Activated naive CD4-positive, alpha-beta T cell treated with anti-CD3 and anti-CD28 coated beads, Interleukin-2, amount 50 U/mL, for 16 hours (primary cell): ENCODE measurements at places on chromosomes 16 and 17.

DNA sequence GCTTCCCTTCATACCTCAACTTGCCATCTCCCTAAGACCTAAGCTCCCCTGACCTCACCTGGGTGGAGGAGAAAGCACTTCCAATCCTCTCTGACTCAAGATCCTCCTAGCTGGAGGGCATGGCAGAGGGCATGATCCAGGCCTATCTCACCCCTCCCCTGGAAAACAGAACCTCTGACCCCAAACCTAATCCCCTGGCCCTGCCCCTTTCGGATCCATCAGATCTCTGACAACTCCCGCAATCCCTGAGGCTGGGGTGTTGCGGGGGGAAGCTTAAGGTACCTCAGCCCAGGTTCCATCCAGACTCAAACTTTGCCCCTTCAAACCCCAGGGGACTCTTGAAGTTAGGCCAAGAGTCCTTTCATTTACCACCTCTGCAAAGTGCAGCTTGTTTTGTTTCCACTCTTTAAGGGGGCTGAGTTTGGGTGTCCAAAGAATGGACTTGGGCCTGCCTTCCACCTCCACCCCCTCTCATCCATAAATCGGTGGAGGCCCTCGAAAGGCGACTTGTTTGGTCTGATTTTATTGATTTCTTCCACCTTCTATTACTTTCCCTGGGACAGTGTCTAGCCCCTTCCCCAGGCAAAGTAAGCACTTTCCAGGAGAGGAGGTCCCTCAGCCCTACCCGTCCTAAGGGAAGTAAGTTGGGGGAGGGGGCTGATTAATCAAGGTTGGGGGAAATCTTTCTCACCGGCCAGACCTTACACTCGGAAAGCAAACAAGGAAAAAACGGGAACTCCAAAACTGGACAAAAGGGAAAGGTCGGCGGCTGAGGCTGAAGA, 2.6 kb downstream of the EPOP start:
- no peak for DNase-seq

DNA sequence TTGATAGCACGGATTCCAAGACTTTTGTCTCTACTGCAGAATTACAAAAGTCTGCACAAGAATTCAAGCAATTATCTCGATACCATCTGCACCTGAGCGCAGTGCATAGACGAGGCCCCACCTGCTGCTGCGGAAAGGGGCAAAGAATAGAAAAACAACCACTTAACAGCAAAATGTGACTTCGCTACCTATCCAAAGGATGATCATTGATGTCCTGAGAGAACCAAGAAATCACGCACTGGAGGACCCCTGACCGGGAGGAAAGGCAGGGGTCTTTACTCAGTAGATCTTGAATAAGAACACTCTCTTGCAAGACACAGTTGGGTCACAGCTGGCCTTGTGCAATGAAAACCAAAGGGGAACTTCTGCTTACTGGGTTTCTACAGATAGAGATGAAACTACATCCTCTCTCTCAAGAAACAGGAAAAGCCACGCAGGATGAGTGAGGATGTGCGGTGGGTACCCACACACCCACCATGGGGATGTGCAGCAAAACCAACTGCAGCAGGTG, 147.4 kb upstream of the RPH3AL start:
- DNase-seq, result no peak

DNA sequence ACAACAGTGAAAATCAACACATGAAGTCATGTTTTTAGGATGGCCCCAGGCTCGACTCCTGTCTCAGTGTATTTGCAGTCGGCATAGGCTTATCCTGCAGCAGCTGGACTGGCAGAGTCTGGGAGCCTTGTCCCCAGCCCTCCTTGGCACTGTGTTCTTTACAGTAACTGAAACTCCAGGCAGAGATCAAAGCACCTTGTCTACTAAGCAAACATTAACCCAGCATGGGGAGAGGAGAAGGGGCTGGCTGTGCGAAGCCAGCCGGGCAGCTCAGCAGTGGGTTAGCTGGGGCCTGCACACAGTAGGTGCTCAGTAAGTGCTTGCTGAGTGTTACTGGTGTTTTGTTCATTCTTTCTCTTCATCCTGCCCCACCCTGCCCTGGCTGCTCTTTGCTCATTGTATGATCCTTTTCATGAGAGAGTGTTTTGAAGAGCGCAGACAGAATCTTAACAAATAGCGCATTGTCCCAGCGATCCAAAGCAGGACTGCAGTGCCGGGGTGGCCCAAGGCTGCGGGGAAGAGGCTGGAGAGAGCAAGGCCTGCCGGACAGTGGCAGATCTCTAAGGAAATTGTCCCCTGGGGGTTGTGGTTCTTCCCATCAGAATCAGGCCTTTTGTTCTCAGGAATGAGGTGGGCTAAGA, 23.5 kb upstream of the ITGB4 start:
- no peak for DNase-seq

DNA sequence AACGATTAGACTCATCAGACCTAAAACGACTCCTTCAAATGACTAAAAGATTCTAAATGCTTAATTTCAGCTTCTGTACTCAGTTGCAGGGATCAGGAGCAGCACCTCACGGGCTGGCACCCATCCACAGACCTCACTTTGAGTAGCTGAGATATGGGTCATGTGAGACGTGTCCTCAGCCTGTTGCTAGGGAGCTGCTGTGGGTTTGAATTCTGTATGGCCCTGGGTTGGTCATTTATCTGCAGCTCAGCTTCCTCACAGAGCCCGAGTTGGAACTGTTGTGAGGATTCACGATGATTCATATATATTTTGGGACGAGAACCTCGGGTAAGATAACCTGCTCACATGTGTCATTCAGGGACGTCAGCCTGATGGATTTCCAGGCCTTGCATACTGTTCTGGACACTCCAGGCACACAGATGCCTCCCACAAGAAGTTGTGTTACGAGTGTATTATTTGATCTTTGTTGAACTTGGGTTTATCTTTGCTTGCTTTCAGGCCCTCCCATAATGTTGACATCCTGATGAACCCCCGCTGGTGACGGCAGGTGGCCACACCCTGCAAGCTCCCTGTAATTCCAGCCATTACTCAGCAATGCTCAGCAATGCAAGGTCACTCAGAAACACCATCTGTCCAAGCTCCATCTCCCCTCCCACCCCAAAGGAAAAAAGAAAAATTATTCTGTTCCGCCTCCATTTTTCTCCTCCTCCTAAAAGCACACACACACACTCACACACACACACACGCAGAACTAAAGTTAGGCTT, 137.6 kb downstream of the RBFOX3 start:
- no peak for DNase-seq

DNA sequence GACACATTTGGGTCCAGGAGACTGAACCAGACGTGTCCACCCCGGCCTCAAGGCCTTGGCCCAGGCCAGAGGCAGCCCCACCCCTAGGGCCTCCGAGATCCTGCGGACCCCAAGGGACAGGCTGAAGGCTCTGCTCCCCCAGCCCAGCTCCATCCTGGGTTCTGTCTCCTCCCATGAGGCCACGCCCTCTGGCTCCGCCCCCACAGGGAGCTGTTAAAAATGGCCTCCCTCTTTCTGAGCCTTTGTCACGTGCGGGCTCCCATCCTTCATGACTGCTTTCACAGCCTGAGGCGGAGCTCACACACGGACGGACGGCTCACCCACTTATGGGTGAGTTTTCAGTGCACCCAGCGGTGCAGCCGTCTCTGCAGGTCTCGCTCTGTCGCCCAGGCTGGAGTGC, 6.5 kb upstream of the CACNA1H start:
- DNase-seq, result no peak

DNA sequence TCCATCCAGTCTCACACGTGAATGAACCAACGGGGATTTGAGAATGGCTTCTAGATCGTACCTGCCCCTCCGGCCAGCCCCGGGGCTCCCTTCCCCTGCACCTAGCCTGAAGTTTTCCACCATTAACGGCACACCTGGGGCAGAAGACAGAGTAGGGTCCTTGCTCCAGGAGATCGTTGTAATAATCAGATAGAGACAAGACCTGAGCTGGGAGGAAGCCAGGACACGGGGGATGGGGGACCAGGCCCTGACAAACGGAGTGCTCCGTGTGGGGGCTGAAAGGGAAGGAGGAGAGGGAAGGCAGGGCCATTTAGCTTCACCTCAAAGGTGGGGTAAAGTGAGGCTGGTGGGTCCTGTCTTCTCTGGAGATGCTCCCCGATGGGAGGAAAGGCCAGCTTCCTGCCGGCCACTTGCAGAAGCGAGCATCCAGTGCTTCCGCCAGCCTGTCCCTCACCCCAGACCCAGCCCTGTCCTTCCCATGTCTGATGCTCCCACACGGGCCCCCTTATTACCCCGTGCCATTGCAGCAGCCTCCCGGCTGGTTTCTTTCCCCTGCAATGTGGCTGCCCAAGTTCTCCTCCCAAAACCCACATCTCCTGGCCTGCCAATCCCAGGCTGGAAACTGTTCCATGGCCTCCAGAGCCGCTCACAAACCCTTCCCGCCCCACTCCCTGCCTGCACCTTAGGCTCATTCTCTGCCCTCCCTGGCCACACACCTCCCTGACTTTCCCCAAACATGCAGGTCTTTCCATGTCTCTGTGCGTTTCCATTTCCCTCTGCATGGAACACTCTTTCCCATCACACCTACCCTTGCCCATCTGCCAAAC, 79.3 kb downstream of the MRC2 start:
- no peak for DNase-seq

DNA sequence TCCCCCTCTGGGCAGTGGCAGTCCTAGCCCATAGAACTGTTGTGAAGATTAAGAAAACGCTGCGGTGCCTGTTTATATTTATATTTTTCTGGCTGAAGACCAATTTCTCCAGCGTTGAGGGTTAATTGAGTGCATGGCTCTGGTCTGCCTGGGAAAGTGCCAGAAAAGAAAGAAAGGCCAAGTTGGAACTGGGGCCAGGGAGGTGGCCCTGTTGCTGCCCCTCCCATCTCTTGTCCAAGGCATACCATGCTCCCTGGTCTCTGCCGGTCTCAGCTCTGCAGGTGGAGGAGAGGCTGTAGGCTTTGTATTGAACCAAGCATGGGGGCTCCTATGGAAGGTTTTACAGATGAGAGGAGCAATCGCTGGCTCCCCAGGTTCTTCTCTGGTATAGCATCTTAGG, 124.7 kb downstream of the MGAT5B start:
- DNase-seq, result no peak

DNA sequence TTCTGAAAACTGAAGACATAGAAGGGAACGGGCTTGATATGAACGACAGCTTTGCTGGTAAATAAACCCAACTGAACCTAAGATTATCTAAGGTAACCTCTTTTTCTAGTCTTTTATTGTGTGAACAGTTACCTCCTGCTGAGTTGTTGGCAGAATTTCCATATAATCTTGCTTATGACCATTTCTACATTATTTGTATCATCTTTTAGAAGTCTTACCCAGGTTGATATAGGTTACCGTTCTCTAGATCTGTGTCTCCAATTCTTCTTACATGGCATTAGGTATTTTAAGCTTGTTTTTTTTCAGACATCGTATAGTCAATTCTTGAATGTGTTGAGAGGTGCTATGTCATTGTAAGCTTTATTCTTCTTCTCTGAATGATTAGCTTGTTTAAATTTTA, 24.3 kb downstream of the TTC19 start:
- no peak for DNase-seq

- DNase-seq, result no peak
Observed at GRCh38 chr16:76964464-76965154, 226.4 kb upstream of the MON1B start.

- no peak for DNase-seq
Observed at GRCh38 chr16:81137754-81138153, 41.6 kb upstream of the GCSH start.
